ENCODE measurements at places on chromosomes 5 and 9. TPM values are rescaled to one million over a fixed set of nuclear protein-coding genes. Genes with fewer than 3 reads are reported as not detected.

SOX30 gene
- 0.16 TPM for total RNA-seq

JADE2 gene
- 81.1 TPM for total RNA-seq

TMEM252 gene
- total RNA-seq: not detected

PKN3 gene
- 13.8 TPM for total RNA-seq

CKMT2 gene
- total RNA-seq: not detected

KIAA1958 gene
- 8.0 TPM for total RNA-seq

OR13C5 gene
- not detected for total RNA-seq

CDH6 gene
- not detected for total RNA-seq

FBP2 gene
- total RNA-seq: not detected

PHF24 gene
- total RNA-seq: not detected

PCDHA9 gene
- total RNA-seq: not detected

LTC4S gene
- 3.1 TPM for total RNA-seq

NOL6 gene
- total RNA-seq: 47.9 TPM

GRK6 gene
- 239 TPM for total RNA-seq

BARHL1 gene
- total RNA-seq: not detected

SQSTM1 gene
- total RNA-seq: 105 TPM

GABRA6 gene
- total RNA-seq: not detected

WNT8A gene
- not detected for total RNA-seq

ADAM19 gene
- 314 TPM for total RNA-seq

MED22 gene
- total RNA-seq: 27.0 TPM

KCNMB1 gene
- 0.05 TPM for total RNA-seq

TUT7 gene
- total RNA-seq: 39.2 TPM

UGT3A1 gene
- not detected for total RNA-seq

CCL27 gene
- 0.25 TPM for total RNA-seq

CARTPT gene
- not detected for total RNA-seq

C5orf52 gene
- total RNA-seq: not detected

SEMA5A gene
- total RNA-seq: 1.1 TPM

SMIM33 gene
- total RNA-seq: 0.59 TPM

IFNA4 gene
- total RNA-seq: not detected

IL4 gene
- total RNA-seq: 4.0 TPM

LIX1 gene
- total RNA-seq: not detected

ENTPD2 gene
- total RNA-seq: not detected

LRRC19 gene
- not detected for total RNA-seq

APC gene
- 24.5 TPM for total RNA-seq

GFPT2 gene
- total RNA-seq: not detected

CCDC183 gene
- 0.55 TPM for total RNA-seq

FAM221B gene
- total RNA-seq: not detected

PCDHB12 gene
- total RNA-seq: not detected

HTR4 gene
- not detected for total RNA-seq

SPATA9 gene
- total RNA-seq: not detected

Data from T-helper 2 cell treated with Interferon-gamma antibody and Interleukin-4, amounts not matched to agents 100 ng/mL and 5 ng/mL, for 36 hours (primary cell).